ENCODE measurements at places on chromosomes 11 and 22.
A peak's percentile ranks its signal among the peaks of the same experiment; 100 is the strongest.

- DNase-seq: no peak
These were observed 17.8 kb downstream of the SERPINH1 start for GRCh38 chr11:75579841-75580240.

DNA sequence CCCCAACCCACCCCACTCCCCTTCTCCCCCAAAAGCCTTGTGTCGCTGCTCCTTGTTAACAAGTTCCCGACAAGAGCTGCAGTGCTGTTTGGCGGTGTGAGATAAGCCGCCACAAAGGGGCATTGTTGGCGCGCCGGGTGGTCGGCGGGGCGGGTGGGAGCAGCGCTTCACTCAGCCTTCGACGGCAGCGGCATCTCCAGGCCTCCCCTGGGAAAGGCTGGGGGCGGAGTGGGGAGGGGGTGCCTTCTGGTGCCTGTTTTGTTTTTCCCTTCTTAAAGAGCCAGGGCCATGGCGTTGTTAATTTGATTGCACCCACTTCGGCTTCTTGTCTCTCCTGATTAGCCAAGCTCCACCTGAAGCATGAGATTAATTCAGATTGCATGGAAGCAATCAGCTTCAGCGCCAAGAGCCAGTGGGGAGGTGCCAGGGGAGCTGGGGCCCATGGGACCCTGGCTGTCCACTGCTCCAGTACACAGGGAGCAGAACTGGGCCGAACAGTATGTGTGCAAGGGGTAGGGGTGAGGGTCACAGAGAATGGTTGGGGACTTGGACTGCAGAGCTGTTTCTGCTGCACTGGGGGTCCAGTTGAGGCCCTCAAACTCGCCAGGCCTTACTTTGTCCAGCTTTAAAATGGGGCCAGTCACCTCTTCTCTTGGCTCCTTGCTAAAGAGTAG lies 165.1 kb downstream of the CEP164 start:
- DNase-seq: no peak

GRCh38 chr11:33996498-33997454 lies 54.8 kb upstream of the CAPRIN1 start:
- peak; percentile 82 for DNase-seq

DNA sequence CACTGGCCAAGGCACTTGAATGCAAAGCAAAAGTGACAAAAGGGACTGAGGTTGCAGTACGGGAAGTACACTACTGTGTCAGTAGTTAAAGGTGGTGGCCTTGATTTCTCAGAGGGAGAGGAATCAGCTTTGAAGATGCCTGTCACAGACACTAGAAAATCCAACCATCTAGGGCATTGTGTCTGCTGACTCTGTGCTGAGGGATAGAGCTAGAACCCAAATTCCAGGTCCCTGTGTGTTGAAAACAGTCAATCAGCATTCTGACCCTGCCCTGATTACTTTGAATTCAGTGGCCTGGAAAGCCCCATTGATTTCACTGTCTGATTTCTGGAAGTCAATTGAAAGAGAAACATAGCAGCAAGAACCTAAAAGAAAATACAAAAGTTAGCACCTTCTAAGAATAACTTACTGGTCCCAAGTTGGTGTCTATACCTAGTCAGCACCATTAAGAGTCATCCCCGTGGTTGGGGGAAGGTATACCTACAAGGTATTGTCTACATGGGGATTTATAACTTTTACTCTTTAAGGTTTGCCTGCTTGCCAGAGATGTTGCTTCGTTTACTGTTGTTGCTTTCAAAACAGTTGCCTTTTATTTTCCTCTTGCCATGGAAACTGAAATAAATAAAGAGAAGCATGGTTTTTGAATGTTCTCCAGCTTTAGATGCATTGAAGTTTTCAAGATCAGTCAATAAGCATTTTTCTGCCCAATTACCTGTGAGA lies 97.3 kb downstream of the PDHX start:
- DNase-seq: no peak

- DNase-seq: peak; percentile 98
These were observed 39.5 kb downstream of the MUC5B start for GRCh38 chr11:1262172-1263006.

All from G401 (cell line).